MCF 10A (cell line): ENCODE measurements at places on chromosomes 12 and 14. TPM values are rescaled to one million over a fixed set of nuclear protein-coding genes. Genes with fewer than 3 reads are reported as not detected.

Gene SPX
- total RNA-seq = 154 and 203 TPM in 2 replicates

Gene ACOT6
- not detected in 2 replicates for total RNA-seq

Gene GPHN
- 26.8 and 33.0 TPM in 2 replicates for total RNA-seq

Gene FAM186B
- total RNA-seq = 0.30 and 0.64 TPM in 2 replicates

Gene ACVRL1
- total RNA-seq = not detected in 2 replicates

Gene SRGAP1
- total RNA-seq = 65.0 and 66.7 TPM in 2 replicates

Gene TPPP2
- not detected in 2 replicates for total RNA-seq

Gene C1S
- 6.0 and 11.5 TPM in 2 replicates for total RNA-seq

Gene GATC
- 29.7 and 32.1 TPM in 2 replicates for total RNA-seq

Gene NFATC4
- 0.23 and 1.7 TPM in 2 replicates for total RNA-seq

Gene CLEC4D
- not detected in 2 replicates for total RNA-seq

Gene PRKAG1
- total RNA-seq = 80.3 and 84.6 TPM in 2 replicates

Gene LRTM2
- not detected in 2 replicates for total RNA-seq

Gene PGF
- 1.3 and 2.1 TPM in 2 replicates for total RNA-seq

Gene CATSPERB
- 0.71 and 1.1 TPM in 2 replicates for total RNA-seq

Gene RHEBL1
- 0.35 and 0.93 TPM in 2 replicates for total RNA-seq

Gene GNG2
- total RNA-seq = 0.28 and 0.64 TPM in 2 replicates

Gene SPATS2
- 21.0 and 26.0 TPM in 2 replicates for total RNA-seq

Gene AQP6
- not detected in 2 replicates for total RNA-seq

Gene OR6C2
- total RNA-seq = not detected in 2 replicates

Gene AJUBA
- 82.1 and 138 TPM in 2 replicates for total RNA-seq

Gene LRRK2
- 4.2 and 4.5 TPM in 2 replicates for total RNA-seq

Gene DBX2
- total RNA-seq = not detected in 2 replicates

Gene OXA1L
- total RNA-seq = 100 and 103 TPM in 2 replicates

Gene RDH16
- total RNA-seq = 0.10 and 0.16 TPM in 2 replicates

Gene GLT1D1
- not detected in 2 replicates for total RNA-seq
